Activated naive CD8-positive, alpha-beta T cell treated with anti-CD3 and anti-CD28 coated beads for 36 hours (primary cell): ENCODE measurements at places on chromosomes 7 and 10. TPM values are rescaled to one million over a fixed set of nuclear protein-coding genes. Genes with fewer than 3 reads are reported as not detected.

The NPY gene
- not detected for total RNA-seq

GRCh38 chr7:116929914-116930913 lies 23.1 kb upstream of the ST7 start:
- peak; percentile 66 for DNase-seq

DNA sequence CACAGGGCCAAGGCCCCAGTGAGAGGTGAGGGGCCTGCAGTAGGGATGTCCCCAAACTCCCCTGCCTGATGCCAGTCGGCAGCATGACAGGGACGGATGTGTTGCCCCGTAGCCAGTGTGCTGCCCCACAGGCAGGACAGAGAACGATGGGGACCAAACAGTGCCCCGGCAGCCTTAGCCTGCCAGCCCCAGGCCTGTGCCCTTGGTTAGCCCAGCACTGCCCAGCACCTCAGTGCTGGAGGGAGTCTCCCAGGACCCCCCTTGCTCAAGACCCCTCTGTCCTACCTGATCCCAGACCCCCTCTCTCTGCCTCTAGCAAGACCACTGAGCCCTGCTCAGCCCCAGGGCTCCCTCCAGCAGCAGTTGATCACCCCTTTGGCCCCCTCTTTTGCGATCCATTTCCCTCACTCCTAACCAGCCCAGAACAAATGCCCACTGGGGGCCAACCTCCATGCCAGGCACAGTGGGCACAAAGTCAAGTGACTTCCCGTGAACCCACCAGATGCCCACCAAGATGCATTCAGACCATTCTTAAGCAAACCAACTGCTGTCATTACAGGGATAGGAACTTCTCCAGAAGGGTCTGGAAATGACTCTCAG lies 34.0 kb downstream of the OAT start:
- DNase-seq = no peak

GRCh38 chr7:78542541-78542940 lies 744.0 kb downstream of the PHTF2 start:
- DNase-seq = no peak

- peak; percentile 56 for DNase-seq
Measured at GRCh38 chr7:37354656-37355131, 94.0 kb downstream of the ELMO1 start.

- no peak for DNase-seq
Measured at GRCh38 chr10:78302739-78302988, 269.0 kb downstream of the RPS24 start.
